ENCODE measurements at places on chromosomes 2 and 18.

DNA sequence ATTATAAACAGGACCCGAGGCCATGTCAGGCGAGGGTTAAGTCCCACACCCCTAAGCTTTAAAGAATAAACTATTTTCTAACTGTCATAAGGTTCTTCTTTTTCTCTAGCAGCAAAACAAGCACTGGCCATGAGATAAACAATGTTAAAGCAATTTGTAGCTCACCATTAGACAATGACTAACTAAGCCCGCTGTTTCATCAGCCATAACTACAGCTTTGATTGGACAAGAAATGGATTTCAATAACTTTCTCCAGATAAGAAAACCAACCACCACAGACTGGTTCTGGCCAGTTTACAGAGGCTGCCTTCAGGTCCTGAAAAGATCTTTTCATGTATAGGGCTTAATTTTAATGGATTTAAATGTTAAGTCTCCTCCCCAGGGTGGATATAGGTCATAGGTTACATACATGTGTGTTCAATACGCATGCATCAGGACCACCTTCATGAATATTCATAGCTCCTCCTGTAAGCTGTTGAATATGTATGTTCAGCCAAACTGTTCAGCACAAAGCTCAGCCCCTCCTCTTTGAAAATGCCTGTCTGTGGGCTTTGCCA, 108.7 kb upstream of the RAB6C start:
- no peak for DNase-seq

- no peak for DNase-seq
Observed at GRCh38 chr18:75802681-75803080, 375.2 kb upstream of the SMIM21 start.

GRCh38 chr2:18067588-18068384, 189.3 kb downstream of the KCNS3 start:
- DNase-seq, result no peak

DNA sequence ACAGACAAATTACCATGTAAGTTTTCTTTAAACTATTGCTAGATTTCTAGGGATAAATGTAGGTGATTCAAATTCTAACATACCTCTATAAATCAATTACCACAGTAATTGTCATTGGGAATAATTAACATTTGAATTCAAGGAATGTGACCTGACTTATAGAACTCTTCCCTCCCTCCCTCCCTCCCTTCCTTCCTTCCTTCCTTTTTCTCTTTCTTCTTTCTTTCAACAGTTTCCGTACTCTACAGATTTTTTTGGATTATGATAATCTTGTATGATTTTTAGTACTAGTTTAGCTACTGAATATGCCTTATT, 18.2 kb upstream of the FTCDNL1 start:
- no peak for DNase-seq

GRCh38 chr2:241066893-241067341, 35.2 kb downstream of the MTERF4 start:
- DNase-seq, result no peak

Data from germinal center (tissue), 1 donor.